ENCODE measurements at places on chromosomes 16 and 17.
A peak's percentile ranks its signal among the peaks of the same experiment; 100 is the strongest.

DNA sequence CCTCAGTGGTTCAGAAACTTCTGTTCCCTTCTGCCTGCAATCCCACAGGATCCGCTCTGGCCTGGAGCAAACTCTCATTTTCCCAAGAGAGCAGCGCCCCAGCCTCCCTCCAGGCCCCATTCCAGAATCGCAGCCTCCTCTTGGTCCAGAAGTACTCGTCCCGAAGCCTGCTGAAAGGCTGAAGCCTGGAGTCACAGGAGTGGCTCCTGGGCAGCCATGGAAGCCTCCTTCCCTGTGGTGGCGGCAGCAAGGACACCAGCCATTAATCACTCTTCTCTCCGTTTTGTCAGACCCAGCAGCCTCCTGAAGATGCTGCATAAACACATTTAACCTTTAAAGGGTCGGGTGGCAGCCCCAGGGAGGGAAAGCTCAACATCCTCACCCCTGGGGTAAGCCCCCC, 66.9 kb upstream of the TNRC6C start:
- no peak for DNase-seq

DNA sequence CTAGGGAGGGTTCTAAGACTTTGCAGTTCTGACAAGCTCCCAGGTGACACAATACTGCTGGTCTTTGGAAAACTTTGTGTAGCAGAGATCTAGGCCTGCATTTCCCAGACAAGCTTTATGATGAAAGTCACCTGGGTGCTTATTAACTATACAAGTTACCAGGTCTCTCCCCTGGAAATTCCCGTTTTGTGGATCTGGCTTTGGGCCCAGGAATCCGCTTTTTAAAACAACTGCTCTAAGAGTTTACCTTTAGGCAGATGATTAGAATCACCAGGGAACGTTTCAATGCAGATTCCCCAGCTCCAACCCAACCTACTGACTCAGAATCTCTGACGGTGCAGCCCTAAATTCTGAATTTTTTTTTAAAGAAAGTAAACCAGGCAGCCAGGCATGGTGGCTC, 36.3 kb downstream of the MYH3 start:
- DNase-seq: no peak

DNA sequence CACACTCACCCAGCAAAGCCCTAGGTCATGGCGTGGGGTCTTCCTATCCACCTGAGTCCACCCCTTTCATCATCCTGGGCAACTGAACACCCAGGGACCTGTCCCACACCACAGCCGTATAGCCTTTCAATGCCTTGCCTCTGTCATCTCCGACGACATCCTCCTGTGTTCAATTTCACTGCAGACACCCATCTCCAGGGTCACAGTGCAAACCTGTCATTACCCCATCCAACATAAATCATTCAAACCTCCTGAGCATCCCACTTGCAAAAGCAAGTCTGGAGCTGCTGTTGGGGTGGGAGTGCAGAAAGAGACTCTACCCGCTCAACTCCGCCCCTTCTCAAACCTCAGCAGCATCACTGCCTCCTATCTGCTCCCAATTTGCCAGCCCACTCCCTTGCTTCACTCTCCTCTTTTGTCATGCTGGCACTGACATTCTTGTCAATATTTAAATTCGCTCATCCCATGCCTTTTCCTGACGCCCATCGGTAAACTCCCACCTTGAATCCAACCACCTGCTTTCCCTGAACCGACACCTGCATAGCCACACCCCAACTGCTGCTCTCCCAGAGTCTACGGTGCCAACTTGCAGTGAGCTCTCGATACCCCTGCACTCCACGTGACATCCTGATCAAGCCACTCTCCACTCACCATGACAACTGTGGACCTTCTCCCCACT, 37.0 kb downstream of the MARF1 start:
- no peak for DNase-seq

GRCh38 chr16:88870608-88871348, 4.3 kb upstream of the PABPN1L start:
- DNase-seq: no peak

DNA sequence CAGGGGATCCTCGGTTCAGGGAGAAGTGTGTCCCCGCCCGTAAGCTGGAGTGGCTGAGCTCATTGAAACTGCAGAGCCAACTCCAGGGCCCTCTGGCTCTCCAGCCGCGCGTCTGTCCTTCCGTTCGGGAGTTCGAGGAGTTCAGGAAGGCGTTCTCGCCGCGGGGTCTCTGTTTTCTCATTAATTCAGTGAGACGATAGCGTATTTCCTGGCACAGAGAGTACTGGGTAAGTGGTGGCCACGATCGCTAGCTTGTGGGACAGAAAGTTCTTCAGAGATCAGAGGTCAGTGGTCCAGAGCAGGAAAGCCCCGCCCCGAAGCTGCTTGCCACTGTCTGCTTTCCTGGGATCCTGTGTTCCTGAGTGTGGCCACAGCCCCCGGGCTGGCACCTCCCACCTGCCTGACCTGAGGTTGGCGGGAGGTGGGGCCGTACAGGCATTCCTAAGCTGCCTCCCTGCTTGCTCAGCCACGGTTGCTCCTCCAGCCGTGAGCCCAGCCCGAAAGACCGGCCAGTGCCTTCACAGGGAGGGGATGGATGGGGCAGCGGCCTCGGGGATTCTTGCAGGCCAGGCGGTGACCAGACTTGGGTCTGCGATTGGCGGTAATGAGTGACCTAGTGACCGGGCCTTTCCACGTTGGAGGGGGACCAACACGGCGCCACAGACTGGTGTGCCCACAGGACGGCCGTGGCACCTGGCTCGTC, 8.9 kb downstream of the BAIAP2 start:
- DNase-seq: no peak

DNA sequence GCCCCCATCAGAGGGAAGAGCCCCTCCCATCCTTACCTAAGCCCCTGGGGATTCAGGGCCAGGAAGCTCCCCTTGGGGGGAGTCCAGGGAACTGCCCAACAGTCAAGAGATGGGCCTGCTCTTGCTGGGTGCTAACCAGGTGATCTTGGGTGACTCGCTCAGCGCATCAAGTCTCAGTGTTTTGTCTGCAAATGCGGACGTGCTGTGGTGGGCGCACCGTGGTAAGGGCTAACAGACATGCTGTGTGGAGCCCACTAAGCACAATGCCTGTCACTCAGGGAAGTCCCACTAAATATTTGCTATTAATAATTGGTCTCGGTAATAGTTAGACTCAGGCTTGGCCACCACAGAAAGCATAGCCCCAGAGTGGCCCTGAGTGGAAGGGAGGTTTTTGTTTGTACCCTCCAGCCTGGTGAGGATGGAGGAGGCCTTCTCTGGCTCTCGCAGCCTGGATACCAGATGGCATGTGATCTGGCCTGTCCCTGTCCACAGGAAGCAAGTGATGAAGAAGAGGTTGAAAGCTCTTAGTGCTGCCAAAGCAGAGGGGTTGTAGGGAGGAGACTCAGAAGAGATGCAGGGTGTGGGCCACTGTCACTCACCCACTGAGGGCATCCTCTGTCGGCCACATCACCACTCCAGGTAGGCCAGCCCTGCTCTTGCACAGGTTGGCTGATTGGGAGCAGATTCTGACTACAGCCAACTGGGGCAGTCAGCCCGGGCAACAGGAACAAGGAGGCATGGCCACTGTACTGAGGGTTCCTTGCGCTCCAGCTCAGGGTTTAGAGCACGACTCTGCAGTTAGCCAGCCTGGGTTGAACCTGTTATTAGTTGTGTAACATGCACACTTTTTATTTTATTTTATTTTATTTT, 69.8 kb upstream of the KSR1 start:
- DNase-seq: no peak

DNA sequence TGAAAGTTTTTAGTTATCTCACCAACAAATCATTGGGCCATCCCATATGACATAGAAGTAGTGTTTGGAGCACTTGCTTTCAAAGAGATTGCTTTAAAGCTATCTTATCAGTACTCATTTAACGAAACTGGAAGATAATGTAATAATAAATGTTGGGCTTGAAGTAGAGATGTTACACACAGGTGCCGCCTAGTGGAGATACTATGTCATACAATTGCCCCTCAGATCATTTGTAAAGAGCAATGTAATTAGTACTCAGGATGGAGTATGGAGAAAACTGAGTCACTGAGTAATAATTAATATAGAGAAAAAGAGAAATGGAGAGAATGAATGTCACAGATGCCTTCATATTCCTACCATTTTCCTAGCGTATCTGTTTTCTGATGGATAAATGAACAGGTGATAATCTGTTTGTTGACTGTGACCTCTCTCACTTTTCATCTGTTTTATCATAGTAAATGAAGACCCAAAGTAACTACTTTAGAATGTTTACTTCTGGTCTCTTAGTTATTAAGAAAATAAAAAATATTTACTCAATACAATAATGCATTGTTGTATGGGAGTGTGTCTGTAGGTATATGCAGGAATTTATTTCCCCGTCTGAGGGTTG, 80.4 kb downstream of the EFCAB5 start:
- peak; percentile 5 for DNase-seq

- DNase-seq: peak; percentile 62
Observed at GRCh38 chr17:10114931-10115535, 83.4 kb downstream of the GAS7 start.

DNA sequence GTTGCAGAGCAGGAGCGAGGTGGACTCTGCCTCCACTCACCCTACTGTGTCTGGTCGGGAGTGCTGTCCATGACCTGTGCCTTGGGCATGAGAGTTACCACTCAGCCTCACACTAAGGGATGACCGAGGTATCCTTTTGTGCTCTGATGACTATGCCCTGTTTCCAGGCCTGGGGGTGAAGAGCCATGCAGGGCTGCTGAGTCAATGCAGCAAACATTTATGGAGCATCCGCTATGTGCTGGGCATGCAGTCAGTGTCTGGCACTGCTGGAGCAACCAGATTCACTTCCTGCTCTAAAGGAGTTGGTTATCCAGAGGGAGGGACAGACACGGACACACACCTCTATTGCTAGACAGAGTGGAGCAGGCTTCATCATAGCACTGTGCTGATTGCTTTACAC, 7.6 kb upstream of the HNF1B start:
- no peak for DNase-seq

DNA sequence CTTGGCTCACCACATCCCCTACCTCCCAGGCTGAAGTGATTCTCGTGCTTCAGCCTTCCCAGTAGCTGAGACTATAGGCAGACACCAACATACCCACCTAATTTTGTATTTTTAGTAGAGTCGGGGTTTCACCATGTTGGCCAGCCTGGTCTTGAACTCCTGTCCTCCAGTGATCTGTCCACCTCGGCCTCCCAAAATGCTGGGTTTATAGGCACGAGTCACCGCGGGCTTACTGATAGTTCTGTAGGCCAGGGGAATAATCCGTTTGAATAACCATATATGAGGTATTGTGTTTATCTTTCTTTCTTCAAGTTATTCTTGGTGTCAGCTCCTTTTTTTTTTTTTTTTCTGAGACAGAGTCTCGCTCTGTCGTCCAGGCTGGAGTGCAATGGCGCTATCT, 7.7 kb downstream of the FAM234A start:
- DNase-seq: no peak

- DNase-seq: no peak
Observed at GRCh38 chr17:17758941-17759563, 77.7 kb downstream of the SREBF1 start.

DNA sequence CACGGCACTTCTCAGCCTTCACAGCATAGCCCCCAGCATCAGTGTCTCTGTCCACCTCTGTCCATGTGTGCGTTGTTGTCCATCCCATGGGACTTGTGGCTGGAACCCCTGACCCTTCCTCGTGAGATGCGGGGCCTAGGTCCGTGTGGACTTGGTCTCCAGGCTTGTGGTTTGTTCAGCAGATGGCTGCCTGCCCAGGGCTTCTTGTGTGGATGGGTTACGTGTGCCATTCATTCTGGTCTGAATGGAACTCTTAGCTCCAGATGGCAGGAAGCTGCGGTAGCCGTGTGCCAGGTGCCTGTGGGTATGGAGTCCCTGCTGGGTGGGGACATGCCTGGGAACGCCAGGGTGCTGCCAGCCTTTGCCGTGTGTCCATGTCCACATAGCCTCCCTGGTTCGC, 31.7 kb upstream of the NUDT16L1 start:
- DNase-seq: no peak

GRCh38 chr16:52872731-52873130, 180.0 kb downstream of the CHD9NB start:
- DNase-seq: no peak

- DNase-seq: no peak
Observed at GRCh38 chr17:66941773-66942450, 22.6 kb upstream of the CACNG4 start.
